ENCODE measurements at places on chromosomes 13 and 19.

- no peak for DNase-seq
Measured at GRCh38 chr13:110685305-110686020, 20.5 kb downstream of the CARS2 start.

- DNase-seq: peak; percentile 67
Measured at GRCh38 chr19:8505680-8506401, 3.4 kb upstream of the PRAM1 start.

DNA sequence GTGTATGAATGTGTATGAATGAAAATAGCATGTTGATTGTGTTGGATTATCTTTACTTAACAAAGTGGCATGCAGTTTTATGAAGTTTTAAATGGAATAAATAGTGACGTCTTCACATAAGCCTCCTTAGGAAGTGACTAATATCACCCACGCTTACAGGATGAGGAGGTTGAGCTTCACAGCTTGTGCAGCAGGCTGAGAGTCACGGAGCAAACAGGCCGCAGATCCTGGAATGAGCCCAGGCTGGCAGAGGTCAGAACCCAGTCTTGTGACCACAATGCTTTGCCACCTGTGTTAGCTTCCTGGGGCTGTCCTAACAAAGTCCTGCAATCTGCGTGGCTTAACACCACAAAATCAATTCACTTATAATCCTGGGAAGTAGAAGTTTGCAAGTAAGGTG is 20.8 kb downstream of the LAIR2 start:
- DNase-seq: no peak

DNA sequence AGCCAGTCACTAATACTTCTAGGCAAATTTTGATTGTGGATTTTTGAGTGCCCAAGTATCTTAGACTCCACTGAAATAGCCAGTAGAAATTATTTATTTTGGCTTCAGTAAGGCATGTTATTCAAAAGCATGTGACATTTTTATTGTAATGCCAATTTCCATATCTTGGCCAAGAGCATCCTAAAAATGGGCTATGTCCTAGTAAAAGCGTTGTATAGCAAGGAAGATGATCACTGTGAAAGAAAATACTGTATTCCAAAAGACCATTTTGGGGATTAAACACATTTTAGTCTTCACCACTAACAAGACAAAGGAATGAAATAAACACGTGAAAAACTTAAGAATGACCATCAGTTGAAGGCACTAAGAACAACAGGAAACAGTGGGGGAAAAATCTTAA is 149.1 kb downstream of the NUFIP1 start:
- DNase-seq: peak; percentile 35

- DNase-seq: no peak
Measured at GRCh38 chr19:55241143-55241934, 12.8 kb upstream of the TMEM86B start.

GRCh38 chr19:33507021-33507956 is 14.3 kb downstream of the PEPD start:
- no peak for DNase-seq

GRCh38 chr19:19523177-19523576 is 5.5 kb upstream of the YJEFN3 start:
- DNase-seq: no peak

DNA sequence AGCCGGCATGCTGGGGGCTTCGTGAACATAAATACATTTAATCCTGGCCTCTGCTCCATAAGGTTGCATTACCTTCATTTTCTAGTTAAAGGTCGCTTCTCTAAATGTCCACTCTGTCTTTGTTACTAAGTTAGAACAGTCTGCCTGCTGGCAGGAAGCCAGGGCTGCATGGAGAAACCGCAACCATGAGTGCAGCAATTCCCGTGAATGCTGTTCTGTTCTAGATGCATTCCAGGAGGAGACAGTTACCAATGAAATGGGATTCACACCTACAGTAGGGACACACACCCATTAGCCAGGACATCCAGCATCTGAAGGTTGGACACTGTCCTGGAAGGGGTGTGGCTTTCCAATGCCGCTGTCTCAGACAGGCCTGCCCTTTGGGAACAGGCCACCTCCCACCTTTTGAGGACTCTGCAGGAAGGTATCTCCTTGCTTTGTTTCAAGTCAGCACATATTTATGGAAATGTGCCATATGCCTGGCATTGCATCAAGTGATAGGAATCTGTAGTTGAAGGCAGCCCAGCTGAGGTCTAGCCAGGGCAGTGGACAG is 129.7 kb downstream of the SLC7A1 start:
- peak; percentile 67 for DNase-seq

DNA sequence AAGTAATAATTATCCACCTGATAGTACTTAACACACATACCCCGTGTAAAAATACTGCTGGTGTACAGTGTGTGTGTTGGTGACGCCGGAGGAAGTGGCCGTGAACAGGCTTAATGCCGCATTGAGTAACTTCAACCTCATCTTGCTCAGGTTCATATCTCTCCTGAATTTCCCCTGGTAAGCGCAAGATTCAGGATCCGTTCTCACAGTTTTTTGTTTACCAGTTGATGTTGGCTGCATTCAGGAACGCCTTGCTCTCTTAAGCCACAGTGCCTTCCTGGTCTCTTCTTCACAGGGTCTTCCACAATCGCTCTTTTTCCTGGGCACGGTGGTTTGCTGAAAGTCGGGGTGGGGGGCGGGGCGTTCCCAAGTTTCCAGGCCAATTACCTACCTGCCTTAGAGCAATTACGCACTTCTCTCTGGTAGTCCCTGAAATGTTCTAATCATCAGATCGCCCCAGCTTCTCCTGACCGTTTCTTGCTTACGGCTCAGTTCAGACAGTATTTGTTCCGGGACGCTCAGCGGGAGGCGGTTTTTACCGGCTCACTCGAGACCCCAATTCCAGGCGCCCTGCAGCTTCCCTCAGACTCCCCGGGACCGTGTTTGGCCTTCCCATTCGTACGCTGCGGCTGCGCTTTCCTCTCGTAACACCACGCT is 706 bp upstream of the DNAJC3 start:
- peak; percentile 15 for DNase-seq

DNA sequence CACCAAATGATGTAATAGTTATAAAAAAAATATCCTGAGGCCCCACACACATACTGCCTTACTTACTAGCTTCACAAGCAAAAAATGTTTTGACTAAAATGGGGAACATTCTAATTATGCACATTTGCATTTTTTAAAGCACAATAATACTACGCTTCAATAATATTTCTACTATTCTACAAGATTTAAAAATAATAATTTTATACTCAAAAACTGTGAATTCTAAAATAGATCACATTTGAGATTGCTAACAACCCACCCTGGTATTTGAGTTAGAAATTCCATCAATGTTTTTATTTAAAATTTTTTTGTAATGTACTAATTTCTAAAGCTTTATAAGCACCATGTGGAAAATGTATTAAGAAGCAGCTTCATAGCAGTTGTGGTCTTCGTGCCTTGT is 24.2 kb downstream of the CCDC169 start:
- DNase-seq: peak; percentile 57
